ENCODE measurements at places on chromosomes 12 and 14. TPM values are rescaled to one million over a fixed set of nuclear protein-coding genes. Genes with fewer than 3 reads are reported as not detected.

- no peak for DNase-seq
Measured at GRCh38 chr14:54807428-54807827, 95.2 kb downstream of the GCH1 start.

DNA sequence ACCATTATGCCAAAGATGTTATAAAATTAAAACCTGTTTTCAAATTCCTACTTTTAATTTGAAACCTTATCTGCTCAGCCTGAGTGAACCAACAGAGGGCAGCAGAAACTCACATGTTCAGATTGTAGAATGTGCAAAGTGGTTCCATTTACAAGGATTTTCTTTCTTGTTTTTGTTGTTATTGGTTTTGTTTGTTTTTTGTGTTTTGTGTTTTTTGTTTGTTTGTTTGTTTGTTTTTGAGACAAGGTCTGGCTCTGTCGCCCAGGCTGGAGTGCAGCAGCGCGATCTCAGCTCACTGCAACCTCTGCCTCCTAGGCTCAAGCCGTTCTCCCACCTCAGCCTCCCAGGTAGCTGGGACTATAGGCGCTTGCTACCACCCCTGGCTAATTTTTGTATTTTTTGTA lies 22.8 kb upstream of the GARIN2 start:
- no peak for DNase-seq

DNA sequence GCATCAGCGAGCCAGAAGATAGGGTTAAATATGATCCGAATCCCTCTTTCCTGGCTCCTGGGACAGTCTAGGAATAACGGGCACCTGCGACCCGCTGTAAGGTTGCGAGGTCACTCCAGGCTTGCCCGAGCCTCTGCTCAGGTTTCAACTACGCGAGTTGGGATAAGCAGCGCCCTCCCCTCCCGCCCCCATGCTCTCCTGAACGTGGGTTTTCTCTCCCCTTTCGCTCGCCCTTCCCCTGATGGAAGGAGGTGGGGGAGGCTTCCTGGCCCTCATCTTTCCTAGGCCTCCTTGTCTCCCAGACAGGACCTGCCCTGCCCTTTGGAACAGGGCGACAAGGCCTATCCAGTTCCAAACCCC lies 753 bp upstream of the ATP5MC2 start:
- no peak for DNase-seq

- no peak for DNase-seq
Measured at GRCh38 chr14:23538785-23539184, 12.8 kb downstream of the ZFHX2 start.

- no peak for DNase-seq
Measured at GRCh38 chr14:74911704-74912103, 11.4 kb downstream of the RPS6KL1 start.

GRCh38 chr12:91332302-91332701 lies 149.7 kb upstream of the DCN start:
- DNase-seq: no peak

- no peak for DNase-seq
Measured at GRCh38 chr14:48563489-48563888, 888.1 kb upstream of the MDGA2 start.

DNA sequence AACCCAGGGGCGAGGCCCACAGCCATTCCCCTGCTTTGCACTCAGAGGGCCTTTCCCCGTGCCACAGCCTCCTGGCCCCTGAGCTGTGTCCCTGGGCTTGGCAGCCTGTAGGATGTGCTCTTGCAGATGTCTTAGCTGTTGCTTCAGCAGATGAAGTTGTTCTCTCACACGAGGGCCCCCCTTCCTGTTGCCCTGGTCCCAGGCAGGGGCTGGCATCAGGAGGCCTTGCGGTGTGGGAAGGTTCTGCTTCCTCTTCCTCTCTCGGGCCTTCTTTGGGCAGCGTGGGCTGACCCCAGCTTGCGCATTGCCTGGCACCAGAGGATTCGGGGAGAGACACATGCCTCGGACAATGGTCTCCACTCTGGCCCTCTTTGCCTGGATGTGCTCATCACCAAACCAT lies 12.7 kb downstream of the PROX2 start:
- DNase-seq: no peak

- no peak for DNase-seq
Measured at GRCh38 chr14:33240466-33240865, 301.8 kb downstream of the NPAS3 start.

GRCh38 chr12:12612358-12612757 lies 682 bp downstream of the CREBL2 start:
- no peak for DNase-seq

DNA sequence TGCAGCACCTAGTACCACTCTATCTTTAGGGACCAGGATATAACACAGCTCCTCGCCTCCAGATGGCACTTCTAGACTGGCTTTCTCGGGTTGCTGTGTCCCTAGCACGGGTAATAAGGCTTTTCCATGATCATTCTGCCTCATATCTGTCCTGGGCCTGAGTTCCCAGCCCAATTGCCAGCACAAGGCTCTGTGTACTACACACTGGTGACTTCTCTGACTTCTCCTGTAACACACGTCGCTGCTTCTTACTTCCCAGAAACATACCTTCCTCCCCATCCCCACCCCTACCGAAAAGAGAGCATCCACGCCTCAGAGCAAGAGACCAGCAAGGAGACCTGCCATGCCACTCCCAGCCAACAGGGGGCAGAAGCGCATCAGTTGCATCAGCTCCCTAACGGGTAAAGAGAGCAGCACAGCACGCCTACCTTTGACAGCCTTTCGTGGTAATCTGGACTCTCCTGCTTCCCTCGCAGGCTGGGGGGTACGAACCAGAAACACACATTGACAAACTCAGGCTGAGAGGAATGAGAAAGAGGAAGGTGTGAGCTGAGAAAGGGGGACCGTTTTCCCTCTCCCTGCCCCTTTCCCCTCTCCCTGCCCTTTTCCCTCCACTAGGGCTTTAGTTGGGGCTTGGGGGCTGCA lies 21.2 kb upstream of the ZNF740 start:
- DNase-seq: no peak

- DNase-seq: no peak
Measured at GRCh38 chr12:132610051-132610759, at the start of gene LRCOL1. TSS of gene LRCOL1 (minus strand) at chr12:132610582. CDS start at chr12:132606251, 4,331 bp downstream.

DNA sequence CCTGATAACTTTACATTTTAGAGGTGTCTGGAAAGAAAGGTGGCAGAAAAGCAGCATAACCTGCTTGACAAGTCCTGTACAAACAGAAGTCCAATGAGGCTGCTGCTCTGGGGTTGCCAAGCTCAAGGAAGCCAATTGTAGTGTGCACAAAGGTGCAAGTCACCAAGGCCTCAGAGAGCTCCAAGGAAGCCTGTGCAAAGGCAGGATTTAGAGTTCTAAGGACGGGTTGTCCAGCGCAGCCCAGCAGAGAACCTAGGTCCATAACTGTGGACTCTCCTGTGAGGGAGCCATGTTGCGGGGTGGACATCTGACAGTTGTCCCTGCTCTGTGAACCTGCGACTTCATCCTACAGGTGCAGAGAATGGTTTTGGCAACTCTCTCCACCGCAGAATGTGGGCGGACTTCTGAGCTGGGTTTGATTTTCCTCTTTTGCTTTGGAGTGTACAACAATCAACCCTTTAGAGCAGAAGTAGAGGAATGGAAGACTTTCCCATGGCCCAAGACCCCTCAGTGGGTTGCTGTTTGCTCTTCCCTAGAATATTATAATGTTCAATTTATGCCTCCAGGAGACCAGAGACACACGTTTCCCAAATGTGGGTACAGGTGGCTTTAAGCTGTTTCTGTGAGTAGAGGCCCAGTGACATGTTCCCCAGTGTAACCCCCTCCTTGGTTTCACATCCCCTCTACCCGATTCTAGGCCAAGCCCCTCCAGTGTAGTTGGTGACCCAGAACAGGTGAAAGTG lies 81.0 kb downstream of the ETV6 start:
- no peak for DNase-seq

- DNase-seq: no peak
Measured at GRCh38 chr14:61266436-61266835, 14.7 kb downstream of the TMEM30B start.

GRCh38 chr12:102526656-102527055 lies 46.3 kb upstream of the IGF1 start:
- no peak for DNase-seq

GRCh38 chr14:58265401-58265800 lies 20.8 kb downstream of the PSMA3 start:
- DNase-seq: no peak

Gene RNASE3
- polyA plus RNA-seq: not detected

Gene HHIPL1
- polyA plus RNA-seq: 1.7 TPM

Gene TTC5
- polyA plus RNA-seq: 11.4 TPM

Gene PLXNC1
- polyA plus RNA-seq: 3.4 TPM

Gene ANP32D
- not detected for polyA plus RNA-seq

Gene ABCD2
- not detected for polyA plus RNA-seq

Gene CCDC60
- polyA plus RNA-seq: not detected

Gene FGF6
- not detected for polyA plus RNA-seq

Gene MIPOL1
- polyA plus RNA-seq: 1.1 TPM

Gene GUCY2C
- polyA plus RNA-seq: not detected
